ENCODE measurements at places on chromosomes 5 and 9.

- DNase-seq = no peak
Observed at GRCh38 chr9:134442486-134443173, 116.4 kb downstream of the RXRA start.

DNA sequence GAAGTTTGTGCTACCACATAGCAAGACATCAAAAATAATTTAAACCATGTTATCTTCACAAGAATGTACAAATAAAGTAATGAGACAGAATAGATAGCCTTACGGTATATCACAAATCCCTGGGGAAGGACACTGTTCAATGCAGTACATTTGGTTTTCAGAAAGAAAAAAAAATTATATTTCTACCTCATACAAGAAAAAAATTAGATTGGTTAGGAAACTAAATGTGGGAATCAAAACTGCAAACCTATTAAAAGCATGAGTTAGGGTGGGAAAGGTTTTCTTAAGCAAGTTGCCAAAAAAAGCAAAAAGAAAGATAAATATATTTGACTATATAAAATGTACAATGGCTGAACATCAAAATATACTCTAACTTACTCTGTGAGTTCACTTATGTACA is 201.9 kb upstream of the NREP start:
- DNase-seq = no peak

DNA sequence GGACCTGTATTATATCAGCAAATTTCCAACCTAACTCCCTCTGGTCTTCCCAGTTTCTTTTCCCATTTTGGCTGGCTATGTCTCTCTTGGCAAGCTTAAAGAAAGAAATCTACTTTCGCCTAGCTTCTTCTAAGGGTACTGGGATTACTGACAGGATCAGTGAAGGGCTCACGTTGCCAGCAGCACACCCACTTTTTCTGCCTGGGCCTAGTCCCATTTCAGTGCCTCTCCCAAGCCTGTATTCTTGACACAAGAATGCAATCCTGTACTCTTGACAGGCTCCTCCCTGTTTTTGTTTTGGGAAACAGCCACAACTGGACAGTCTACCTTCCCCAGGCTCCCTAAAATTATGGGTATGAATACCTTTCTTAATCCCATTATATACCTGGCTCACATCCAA is 170.5 kb downstream of the EPB41L4A start:
- no peak for DNase-seq

DNA sequence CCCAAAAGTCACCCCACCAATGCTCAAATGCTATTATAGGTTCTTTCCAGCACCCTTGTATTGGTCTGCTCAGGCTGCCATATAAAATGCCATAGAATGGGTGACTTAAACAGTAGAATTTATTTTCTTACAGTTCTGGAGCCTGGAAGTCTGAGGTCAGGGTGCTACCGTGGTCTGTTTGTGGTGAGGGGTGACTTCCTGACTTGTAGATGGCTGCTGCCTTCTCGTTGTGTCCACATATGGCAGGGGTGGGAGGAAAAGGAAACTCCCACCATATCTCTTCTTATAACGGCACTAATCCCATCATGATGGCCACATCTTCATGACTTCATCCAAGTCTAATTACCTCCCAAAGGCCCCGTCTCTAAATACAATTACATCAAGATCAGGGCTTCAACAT is 257.8 kb upstream of the TARS1 start:
- DNase-seq = no peak

- no peak for DNase-seq
Observed at GRCh38 chr5:124511791-124512190, 234.6 kb downstream of the ZNF608 start.

DNA sequence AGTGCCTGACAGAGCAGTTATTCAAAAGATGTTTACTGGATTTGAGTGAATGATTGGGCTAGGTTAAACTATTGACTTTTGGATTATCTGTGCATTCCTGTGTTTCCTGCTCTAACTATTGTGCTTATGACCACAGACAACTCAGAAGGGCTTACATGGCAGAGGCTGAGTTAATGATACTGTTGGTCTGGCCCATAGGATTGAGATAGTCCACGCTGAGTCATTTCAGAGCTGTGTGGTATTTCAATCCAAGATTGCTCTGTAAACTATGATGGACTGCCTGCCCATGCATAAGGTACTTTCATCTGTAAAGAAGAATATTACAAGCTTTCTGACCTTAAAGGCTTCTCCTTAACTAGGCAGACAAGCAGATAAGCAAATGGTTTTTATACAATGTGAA is 49.1 kb upstream of the SLIT3 start:
- DNase-seq = peak; percentile 69

DNA sequence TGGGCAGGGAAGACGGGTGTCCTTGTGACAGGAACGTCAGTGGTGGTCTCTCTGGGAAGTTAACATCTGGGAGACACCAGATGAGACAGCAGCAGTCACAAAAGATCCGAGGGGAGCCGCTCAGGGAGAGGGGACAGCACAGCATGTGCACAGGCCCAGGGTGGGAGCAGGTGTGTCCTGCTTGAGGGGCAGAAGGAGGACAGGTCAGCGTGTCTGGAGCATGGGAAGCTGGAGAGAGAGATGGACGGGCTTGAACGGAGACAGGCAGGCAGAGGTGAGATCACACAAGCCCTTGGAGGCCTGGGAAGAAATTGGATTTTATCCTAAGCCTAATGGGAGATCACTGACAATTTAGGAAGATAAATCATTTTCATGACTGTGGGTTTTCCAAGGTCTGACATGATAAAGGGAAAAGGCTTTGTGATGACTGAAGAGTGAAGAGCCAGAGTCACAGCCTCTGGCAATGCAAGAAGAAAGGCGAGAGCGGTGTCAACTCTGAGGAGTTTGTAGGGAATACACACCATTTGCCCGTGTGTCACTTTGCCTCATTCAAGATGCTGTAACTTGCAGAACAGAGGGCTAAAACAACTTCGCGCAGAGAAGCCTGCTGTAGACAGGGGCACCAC is 88.3 kb downstream of the FSTL4 start:
- no peak for DNase-seq

- no peak for DNase-seq
Observed at GRCh38 chr5:95238560-95239325, 46.2 kb downstream of the MCTP1 start.

DNA sequence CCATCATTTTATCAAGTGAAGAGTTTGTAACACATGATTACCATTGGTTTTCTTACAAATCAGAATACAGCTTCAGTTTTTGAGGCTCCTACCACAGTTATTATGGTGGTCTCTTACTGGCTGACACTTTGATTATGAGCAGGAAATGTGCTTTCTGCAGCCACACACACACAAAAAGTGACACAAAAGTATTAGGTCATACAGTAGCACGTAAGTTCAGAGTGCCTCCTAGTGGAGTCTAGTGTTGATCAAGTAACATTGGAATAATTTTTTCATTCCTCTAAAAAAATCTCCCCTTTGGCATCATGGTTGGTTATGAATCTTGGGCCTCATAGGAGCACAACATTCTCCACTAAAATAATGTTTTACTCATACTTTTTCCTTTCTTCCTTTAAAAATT is 37.6 kb downstream of the PAM start:
- no peak for DNase-seq
